ENCODE measurements at places on chromosomes 4 and X.

DNA sequence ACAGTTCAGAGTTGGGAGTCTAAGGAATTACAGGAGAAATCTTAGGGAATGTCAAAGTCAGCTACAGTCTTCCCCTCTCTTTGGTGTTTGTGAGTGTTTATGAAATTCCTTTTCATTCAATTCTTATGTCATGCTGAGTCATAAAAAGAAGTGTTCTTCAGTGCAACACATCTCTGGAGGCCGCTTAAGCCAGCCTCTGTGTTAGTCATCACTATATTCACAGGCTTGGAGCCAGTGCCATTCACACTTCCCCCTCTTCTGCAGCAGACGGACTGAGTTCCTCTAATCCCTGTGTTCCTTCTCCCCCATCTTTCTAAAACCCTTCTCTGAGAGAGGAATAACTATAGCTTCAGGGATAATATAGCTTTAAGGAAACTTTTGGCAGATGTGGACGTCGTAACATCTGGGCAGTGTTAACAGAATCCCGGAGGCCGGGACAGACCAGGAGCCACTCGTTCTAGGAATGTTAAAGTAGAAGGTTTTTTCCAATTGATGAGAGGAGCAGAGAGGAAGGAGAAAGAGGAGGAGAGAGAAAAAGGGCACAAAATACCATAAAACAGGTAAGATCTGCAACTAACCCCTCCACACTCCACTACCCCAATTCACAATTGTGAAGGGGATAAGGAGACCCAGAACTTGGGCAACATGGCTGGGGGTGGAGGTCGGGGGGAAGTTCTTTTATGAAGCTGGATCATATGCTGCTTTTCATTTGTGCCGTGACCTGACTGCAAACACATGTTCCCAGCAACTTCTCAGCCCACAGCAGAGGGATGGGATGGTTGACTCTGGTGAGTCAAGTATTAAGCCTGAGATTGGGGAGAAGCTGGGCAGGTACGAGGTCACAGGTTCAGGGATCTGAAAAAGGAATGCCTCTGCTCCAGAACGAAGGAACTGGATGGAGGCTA is at the start of gene SRPX2:
Gene SRPX2, plus strand, starts transcription at position 244 of the 905 bp plus-strand sequence. CDS start 2,124 bp downstream, outside the sequence.
- DNase-seq, result no peak

DNA sequence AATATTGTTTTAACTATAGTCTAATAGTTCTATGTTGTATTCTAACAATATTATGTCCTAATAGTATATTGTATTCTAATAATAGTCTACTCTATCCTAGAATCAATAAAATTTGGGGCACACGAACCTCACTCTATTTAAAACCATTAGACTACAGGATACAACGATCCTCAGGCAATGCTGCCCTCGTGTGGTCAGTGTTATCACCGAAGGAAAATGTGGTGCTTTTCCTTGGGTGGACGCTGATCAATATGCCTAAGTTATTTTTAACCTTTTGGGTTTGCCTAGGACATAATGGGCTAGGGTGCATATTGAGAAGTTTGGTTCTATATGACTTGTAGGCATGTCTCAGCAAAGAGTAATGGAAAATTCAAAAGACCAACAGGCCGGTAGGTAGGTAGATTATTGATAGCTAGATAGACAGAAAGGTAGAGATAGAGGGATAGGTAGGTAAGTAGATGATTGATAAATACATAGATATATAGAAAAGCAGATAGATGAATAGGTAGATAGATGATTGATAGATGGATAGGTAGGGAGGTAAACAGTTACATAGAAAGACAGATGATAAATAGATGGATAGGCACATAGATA is 75.1 kb downstream of the PRKX start:
- peak; percentile 53 for DNase-seq

GRCh38 chrX:78105944-78106650 is 2.0 kb downstream of the PGK1 start:
- no peak for DNase-seq

DNA sequence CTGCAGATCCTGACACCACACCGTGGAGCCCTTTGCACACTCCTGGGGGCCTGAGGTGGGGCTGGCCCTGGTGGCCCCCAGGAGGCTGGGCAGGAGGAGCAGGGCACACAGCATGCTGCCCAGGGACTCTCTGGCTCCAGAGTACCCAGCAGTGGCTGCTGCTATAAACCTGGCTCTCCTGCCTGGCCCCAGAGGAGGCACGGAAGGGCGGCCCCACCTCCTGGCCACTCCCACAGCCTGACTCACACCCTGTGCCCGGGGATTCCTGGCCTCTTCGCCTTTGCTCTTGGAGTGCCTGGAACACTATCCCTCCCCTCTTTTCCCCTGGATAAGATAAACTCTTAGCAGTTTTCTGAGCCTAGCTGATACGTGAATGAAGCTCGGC is at the start of gene PSAPL1:
Gene PSAPL1, minus strand, starts transcription at position 165 of the 385 bp plus-strand sequence. Its CDS starts 51 bp downstream, at position 114.
- DNase-seq, result no peak

- no peak for DNase-seq
Measured at GRCh38 chr4:137266511-137266910, 265.8 kb downstream of the PCDH18 start.

- DNase-seq, result no peak
Measured at GRCh38 chrX:134625315-134625718, 33.0 kb downstream of the PLAC1 start.

GRCh38 chrX:72041871-72042851 is 89.6 kb downstream of the RTL5 start:
- DNase-seq, result no peak

DNA sequence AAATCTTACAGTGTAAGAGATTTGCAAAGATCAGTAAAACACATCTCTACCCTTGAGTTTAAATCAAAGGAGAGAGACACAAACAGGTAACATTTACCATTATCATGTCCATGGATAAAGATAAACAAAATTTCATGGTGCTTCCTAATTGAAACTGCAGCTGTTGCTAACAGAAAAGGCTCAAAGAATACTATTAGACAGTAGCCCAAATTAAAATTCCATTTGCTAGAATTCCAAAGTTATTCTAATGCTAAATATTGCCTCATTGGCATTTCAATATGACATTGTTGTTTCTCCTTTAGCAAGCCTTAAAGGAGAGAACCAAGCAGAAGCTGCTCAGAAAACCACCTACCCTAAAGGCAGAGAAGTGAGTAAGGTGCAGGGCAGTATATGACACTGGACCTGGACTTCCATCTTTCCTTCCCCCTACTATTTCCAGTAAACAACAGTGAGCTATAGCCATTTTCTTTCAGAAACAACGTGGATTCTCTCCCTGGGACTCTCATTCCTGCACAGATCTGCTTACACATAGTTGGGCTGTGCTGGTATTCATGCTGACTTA is 19.5 kb upstream of the ZCCHC13 start:
- DNase-seq, result no peak

GRCh38 chrX:79259073-79259689 is 108.0 kb downstream of the ITM2A start:
- no peak for DNase-seq

- no peak for DNase-seq
Measured at GRCh38 chr4:24256066-24256465, 328.3 kb downstream of the DHX15 start.

DNA sequence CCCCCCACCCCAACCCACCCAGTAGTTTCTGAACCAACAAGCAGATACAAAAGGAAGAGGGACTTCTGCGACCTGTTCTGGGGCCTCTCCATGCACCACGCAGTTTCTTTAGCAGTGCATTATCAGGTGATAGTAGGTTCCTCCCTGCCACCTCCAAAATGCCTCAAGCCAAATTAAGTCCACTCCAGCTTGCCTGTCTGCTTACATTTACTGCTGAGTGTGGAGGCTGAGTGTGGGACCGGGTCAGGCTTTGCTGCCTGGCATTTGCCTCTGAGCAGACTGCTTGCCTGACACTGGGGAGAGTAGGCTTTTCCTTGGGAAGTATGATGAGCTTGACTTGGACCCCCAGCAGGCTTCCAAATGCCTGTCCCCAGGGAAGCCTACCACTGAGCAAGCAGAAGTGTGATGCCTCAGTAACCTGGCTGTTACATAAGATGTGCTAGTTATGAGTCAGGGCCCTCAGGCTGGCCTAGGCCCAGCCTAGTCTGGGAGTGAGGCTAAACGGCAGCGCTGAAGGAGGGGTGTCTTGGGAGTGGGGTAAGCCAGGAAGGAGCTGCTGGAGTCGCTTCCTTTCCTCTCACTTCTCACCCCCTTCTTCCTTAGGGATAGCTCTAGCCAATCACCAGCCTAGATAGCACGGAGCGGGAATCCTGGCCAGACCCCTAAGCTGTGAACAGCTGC is 9.0 kb downstream of the TSC22D3 start:
- no peak for DNase-seq

DNA sequence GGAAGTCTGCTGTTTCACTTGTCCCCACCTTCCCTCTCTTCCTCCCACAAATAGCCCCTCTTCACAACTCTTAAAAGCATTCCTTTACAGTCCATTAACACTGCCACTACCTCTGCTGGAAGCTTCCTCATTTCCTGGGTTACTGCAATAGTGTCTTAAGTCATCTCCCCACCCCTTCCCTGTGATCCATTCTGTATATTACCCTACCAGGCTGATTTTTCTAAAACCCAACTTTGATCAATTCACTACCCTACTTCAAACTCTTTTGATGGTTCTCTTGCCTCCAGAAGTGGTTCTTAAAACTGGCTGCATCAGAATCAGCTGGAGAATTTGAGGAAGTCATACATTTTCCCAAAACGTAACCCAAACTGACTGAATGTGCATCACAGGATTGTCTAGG is 8.8 kb upstream of the XIAP start:
- DNase-seq, result no peak

DNA sequence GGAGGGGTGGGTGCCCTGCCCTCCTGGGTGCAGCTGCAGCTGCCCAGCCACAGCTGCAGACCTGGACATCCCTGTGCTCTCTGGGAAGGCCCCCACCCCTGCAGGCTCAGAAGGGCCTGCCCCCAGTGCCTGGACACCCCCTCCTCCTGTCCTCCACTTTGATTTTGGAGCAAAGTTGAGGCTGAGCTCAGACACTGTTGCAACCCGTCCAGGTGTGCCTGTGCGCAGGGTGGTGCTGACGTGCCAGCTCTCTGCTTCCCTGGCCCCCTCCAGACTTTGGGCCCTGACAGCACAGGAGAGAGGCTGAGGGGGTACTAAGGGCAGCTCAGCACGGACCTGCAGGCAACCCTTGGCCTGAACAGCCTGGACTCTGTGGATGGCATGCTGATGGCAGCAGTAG is 750.3 kb downstream of the ARAP2 start:
- no peak for DNase-seq

Data from progenitor cell of endocrine pancreas (in vitro differentiated cells).